ENCODE measurements at places on chromosomes 12 and 14.

DNA sequence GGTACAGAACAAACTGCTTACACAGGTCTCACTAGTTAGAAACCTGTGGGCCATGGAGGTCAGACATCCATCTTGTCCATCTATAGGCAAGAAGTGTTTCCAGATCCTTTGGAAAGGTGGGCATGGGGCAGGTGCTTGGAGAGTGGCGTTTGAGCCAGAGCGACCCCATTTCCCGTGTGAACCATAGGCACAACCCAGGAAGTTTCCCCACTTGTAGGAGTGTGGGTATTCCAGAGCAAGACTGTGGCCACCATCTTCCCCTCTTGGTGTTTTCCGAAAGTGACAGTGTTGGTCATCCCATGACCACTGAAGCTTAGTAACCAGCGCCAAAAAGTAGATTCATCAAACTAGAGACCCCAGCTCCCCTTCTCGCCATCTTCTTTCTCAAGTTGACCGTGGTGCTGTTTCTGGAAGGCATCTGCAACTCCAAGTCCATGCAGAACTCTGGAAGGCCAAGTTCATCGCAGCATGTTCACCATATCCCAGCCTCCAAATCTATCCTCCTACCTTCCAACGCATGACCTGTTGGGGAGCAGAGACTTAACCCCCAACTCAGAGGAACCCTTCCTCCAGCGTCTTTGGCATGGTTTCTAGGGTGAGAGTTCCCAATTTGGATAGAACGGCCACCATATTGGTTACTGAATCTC, 19.7 kb downstream of the PHETA1 start:
- no peak for DNase-seq

GRCh38 chr14:103735022-103735421, 19.4 kb downstream of the ZFYVE21 start:
- no peak for DNase-seq

- DNase-seq, result no peak
These were observed 22.0 kb downstream of the USP15 start for GRCh38 chr12:62282057-62282774.

DNA sequence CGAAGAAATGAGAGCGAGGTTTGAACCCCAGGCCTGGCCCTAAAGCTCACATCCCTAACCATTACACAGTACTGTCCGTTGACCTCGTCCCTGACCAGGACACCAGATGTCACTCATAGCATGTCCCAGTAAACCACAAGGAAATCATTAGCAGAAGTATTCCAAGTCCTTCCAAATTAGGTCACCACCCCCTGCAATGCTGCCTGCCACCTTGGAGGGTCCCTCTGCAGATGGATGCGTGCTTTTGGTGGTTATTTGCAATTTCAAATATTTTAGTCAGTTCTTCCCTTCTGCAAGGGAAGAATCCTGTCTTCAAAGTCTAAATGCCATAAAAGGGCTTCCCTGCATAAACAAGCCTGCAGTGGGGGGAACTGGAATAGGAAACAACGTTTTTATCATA, 71.3 kb downstream of the CLMN start:
- no peak for DNase-seq

DNA sequence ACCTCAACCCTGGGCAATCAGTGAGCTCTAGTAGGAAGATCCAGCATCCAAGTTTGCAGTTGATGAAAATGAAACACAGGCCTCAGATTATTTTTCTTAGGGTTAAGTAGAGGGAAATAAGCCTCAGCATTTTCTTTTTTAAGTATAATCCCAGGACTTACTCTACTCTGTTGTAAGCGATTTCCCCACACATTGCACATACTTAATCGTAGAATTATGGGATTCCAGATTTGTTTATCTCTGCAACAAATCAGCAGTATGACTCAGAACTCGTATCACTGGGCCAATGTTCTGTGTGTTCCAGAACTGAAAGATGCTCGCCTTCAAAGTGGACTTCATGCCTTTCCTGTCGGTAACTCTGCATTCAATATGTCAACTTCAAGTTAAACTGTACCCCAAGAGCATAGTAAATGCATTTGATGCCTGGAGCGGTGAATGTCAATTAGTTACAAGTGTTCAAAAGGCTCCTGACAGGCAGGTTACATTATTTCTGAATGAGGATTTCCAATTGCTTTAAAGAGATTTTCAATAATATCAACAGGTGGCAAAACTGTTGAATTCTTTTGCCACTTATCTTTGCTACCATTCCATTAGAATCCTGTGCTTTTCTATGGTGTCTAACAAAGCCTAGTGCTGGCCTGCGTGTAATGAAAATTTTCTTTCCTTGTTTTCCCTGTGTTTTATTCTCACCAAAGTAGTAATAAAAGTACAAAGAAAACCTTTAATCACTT, 323.8 kb upstream of the SYT1 start:
- DNase-seq, result no peak

- DNase-seq, result no peak
These were observed 313.1 kb upstream of the GARIN6 start for GRCh38 chr12:99334285-99335056.

DNA sequence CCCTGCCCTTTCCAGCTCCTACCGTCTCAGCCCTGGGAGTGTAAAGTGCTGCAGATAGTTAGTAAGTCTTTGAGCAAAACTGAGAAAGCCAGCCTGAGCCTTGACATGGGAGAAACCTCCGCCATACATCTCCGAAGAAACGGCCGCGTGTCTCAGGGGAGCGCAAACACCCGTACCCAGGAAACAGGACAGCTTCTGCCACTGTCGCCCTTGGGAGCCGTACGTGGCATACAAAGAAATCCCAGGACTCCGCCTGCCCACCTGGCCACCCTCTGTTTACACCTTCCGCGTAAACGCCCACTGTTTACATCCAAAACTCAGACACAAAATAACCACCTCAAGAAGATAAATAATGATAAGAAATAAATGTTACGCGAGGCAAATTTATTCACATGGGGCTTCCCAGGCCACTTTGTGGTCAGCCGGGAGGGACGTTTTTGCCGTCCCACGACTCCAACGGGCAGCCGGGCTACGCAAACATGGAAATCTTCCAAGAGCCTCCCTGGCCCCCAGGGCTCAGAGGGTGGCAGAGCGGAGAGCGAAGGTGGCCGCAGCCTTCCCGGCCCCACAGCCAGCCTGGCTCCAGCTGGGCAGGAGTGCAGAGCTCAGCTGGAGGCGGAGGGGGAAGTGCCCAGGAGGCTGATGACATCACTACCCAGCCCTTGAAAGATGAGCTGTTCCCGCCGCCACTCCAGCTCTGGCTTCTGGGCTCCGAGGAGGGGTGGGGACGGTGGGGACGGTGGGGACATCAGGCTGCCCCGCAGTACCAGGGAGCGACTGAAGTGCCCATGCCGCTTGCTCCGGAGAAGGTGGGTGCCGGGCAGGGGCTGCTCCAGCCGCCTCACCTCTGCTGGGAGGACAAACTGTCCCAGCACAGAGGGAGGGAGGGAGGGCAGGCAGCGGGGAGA, at the start of gene BDKRB2:
Gene BDKRB2, plus strand, starts transcription at position 689 of the 908 bp plus-strand sequence. CDS start 32,269 bp downstream, outside the sequence.
- peak; percentile 10 for DNase-seq

GRCh38 chr12:51086933-51087332, 3.5 kb upstream of the CSRNP2 start:
- no peak for DNase-seq

DNA sequence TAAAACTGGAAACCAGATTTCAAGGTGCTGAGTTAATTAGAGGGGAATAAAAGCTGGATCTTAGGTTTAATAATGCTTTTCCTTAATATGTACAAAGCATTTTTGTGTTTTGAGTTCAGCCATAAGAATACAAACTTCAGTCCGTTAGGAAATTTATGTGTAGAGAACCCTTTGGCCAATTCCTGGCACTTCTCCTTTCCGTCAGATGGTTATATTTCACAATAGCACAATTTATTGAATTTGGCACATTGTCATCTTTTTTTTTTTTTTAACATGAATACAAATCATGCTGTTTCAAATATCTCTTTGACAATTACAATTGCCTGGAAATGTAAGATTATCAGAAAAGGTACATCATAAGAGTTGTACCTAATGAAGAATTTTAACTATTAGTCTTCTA, 56.2 kb upstream of the DDHD1 start:
- DNase-seq, result no peak

DNA sequence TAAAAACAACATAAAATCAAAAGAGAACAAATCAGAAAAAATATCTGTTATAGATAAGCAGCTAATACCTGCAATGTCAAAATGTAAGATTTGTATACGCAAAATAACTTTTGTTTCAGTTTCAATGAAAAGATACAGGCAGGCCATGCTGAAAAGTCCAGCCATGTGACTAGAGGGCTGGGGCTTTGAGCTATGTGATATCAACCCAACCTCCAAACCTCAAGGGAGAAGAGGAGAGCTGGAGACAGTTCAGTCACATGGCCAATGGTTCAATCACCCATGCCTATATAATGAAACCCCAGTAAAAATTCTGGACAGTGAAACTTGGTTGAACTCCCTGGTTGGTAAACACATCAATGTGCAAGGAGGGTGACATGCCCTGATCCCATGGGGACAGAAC, 5.3 kb downstream of the COX16 start:
- DNase-seq, result no peak

DNA sequence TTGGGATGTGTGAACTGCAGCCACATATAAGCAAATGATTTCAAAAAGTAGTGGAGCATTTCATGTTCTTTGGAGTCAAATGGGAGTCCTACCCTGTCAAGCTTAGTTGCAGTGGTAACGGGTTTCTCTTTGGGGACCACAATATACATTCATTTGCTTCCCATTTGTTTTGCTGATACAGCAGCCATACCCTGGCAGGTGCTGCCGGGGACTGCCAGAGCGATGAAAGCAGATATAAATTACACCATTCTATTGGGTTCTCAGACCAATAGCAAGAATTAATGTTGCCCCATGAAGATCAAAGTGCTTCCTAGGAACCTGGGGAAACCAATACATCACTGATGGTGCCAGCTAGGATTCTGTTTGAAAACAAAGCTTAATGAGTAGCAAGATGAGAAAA, 1621.5 kb upstream of the FLRT2 start:
- DNase-seq, result no peak

Data from activated CD4-positive, alpha-beta T cell treated with anti-CD3 and anti-CD28 coated beads, Interleukin-10, Interleukin-2, amounts not matched to agents 100 ng/mL and 50 ng/mL, durations not matched to agents 16 hours and 8 hours (primary cell).